ENCODE measurements at places on chromosomes 1 and 21. TPM values are rescaled to one million over a fixed set of nuclear protein-coding genes. Genes with fewer than 3 reads are reported as not detected.

DNA sequence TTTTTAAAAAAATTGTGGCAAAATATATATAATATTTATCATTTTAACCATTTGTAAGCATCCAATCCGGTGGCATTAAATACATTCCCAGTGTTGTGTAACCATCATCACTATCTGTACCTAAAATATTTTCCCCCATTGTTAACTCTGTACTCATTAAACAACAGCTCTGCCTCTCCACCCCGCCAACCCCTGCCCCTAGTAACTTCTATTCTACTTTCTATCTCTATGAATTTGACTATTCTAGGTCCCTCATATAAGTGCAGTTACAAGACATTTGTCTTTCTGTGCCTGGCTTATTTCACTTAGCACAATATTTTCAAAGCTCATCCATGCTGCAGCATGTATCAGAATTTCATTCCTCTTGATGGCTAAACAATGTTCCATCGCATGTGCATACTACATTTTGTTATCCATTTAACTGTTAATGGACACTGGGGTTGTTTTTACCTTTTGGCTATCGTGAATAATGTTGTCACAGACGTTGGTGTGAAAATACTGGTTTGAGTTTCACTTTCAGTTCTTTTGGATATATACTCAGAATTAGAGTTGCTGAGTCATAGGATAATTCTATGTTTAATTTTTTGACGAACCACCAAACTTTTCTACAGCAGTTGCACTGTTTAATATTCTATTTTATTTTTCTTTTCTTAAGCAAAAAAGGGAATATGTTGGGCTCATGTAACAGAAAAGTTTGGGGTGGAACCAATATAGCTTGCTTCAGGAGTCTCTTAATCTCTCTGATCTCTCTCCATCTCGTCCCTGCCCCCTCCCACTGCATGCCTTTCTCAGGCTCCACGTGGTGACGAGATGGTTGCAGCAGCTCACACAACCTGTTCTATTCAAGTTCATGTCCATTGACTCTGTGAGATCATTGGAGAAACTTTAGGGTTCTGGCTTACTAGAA lies 25.2 kb upstream of the RCAN1 start:
- DNase-seq = no peak

- DNase-seq = no peak
These were observed 305.8 kb upstream of the ZP4 start for GRCh38 chr1:238196516-238196915.

DNA sequence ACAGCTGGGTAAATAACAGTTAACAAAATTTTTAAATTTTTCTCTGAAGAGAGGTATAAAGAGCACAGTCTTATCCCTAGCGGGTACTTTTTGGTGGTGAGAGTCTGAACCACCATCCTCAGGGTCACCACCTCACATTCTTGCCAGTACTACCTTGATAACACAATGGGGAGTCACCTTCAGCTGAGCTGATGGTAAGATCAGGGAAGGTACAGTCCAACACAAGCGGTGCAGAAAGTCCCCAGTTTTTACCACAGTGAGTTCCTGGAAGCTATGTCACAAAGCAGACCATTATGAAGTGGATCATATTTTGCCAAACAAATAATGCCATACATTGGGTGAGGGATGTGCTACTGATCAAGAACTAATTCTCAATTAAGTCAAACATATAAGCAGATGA lies 176.9 kb downstream of the FASLG start:
- no peak for DNase-seq

- DNase-seq = no peak
These were observed 17.0 kb downstream of the C1orf198 start for GRCh38 chr1:230851291-230851691.

GRCh38 chr1:229148041-229148671 lies 122.8 kb upstream of the RAB4A start:
- no peak for DNase-seq

GRCh38 chr1:107110326-107110725 lies 30.5 kb upstream of the NTNG1 start:
- DNase-seq = peak; percentile 83

GRCh38 chr1:172719694-172720138 lies 60.8 kb downstream of the FASLG start:
- DNase-seq = no peak

GRCh38 chr1:99621340-99621901 lies 24.5 kb upstream of the PALMD start:
- DNase-seq = no peak

DNA sequence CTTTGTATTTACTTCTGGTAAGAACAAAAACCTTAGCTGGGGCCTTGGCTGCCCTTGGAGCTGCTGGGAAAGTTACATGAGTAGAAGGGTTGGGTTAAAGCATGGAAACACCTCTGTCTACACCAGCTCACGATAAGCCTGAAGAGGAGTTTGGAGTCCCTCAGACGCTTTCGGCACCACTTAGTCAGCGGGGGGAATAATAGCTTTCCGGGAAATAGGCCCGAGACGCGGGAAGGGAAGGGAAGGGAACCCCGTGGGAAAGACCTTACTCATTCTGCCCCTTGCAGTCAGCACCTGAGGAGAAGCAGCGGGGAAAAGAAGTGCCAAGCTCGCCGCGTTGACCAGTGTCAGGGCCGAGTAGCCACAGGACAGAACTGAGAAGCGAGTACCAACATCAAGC lies 66.4 kb upstream of the PDE9A start:
- no peak for DNase-seq

GRCh38 chr1:101290119-101290921 lies 53.5 kb downstream of the S1PR1 start:
- no peak for DNase-seq

- DNase-seq = no peak
These were observed 898 bp downstream of the LDLRAP1 start for GRCh38 chr1:25544243-25544764.

- DNase-seq = no peak
These were observed 163.4 kb upstream of the SGIP1 start for GRCh38 chr1:66370462-66370971.

DNA sequence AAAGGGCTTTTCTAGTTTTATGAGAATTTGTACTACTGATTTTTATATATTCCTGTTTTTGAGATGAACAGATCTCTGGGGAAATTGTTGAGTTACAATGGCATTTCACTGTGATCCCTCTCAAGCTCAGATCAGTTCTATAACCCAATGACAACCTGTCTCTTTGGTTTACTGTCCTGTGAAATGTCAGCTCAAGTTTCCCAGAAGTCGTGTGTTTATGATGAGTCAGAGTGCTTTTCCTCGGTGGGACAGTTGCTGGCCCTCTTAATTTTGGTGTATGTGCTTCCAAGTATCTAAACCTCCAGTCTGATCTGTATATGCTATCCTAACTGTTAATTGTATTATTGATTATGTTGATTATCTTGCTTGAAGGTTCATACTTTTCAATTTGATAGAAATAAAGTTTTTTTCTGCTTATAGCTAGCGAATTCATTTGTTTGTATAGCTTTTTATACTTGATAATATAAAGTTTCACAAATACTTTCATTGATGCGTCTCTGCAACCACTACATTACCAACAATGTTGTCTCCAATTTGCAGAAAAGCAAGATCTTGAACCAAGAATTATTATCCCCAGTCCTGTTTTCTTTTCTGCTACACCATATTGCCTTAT lies 77.5 kb upstream of the DNAJC6 start:
- DNase-seq = no peak

DNA sequence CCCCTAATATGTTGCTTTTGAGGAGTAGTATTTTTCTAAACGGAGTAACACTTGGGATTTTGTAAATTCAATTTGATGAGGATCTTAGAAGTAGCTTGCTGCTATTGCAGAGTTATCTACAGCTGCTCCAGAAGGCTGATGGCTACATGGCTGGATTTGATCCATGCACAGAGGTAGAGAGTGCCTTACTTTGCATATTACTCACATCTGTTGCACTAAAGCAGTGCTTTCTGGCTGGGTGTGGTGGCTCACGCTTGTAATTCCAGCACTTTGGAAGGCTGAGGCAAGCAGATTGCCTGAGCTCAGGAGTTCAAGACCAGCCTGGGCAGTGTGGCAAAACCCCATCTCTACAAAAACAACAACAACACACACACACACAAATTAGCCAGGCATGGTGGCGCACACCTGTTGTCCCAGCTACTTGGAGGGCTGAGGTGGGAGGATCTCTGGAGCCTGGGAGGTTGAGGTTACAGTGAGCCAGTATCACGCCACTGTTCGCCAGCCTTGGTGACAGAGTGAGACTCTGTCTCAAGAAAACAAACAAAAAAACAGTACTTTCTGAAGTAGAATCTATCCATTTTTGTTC lies 24.6 kb downstream of the RALGPS2 start:
- no peak for DNase-seq

- no peak for DNase-seq
These were observed 535.8 kb upstream of the ADGRL2 start for GRCh38 chr1:81264976-81265375.

DNA sequence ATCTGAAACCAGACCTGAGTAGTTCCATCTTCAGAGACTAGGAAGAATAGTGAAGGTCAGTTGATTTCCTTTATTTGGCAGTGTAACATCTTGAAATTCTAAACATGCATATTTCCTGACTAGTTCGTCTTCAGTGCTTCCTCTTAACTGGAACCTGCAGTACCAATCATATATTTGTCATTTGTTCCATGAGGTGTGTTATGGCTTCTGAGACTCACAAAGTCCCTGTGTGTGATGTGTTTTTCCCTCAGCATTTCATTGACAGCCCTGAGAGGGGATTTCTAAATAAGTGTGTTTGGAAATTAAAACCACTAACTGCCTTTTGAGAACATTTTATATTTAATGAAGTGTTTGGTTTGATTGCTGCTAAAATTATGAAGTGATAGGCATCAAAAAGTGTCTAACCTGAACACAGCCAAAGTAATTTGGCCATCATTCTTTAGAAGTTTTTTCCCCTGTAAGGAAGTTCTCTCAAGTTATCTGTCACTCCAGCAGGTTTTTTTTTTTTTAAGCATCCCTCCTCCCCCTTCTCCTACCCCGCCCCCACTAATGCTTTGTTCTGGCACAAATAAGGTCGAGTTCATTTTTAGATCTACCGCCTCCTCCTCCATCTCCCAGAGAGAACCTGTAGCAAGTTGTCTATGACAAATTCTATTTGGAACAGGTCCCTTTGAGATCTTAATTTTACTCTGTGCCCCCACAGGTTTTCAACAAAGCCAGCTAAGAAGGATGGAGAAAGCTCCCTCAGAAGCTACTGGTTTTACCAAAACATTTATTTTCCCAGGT lies 61.4 kb downstream of the TMEM200B start:
- DNase-seq = no peak

DNA sequence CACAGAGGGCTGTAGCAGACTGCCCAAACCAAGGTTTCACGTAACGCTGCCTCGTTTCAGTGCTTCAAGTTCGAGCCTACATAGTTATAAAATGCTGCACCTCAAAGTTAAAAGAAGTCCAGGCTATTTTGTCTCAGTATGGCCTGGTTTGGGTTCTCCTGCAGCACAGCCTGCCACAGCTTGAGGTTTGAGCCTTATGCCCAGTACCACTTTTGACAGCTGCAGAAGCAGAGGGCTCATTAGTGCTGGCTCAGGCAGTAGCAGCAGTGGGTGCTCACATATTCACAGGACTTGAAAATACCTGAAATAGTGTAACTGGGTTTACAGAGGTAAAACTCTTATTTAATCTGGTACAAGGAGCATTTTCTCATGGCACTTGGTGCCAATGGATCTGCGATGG lies 15.3 kb downstream of the SPATA46 start:
- no peak for DNase-seq

GRCh38 chr1:152577168-152577567 lies 3.1 kb downstream of the LCE3D start:
- no peak for DNase-seq

DNA sequence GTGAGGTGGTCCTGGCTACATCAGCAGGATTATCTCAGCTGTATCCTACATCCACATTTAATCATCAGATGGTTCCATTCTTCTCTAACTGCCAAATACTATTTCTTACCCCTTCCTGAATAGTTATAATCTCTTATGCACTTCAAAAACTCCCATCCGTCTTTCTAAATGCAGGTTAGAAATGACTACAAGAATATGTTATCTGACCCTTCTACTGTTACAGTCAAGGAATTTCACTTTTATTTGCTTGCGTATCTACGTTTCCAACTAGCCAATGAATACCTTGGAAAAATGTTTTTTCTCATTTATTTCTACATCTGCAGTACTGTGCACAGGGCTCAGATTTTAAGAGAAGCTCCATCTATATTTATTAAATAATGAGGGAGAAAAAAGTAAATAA lies 709.9 kb downstream of the KCNT2 start:
- DNase-seq = no peak

- peak; percentile 32 for DNase-seq
These were observed 90.9 kb downstream of the SLC30A10 start for GRCh38 chr1:219837274-219837993.

DNA sequence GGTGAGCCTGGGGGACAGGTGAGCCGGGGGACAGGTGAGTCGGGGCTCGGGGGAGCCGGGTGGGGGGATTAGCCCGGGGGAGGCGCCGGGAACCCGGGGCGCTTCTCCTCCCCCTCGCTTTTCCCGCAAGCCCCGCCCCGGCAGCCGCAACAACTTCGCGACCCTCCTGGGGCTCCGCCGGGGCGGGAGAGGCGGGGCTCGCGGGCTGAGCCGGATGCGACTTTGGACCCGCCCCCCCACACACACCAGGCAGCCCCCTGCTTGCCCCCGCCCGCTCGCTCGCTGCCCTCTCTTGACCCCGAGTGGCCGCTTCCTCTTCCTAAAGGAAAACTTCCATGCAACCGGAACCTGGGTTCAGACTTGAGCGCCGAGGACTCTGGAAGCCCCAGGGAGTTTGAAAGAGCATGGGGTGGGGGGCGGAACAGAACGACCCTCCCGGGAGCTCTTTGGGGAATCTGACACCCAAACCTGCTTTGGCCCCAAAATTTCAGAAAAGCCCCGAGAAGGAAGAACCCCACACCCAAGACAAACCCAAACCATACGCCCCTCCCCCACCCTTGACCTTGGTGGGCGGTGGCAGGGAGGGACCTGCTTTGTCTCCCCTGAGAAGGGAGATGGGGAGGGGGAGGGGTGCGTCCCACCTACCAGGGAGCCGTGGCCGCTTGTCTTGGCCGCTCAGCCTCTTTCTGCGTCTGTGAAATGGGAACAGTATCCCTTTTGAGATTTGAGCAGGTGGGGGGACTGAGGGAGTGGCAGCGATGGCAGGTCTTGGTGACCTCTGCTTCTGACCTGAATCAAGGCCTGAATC lies 550 bp downstream of the ARHGEF16 start:
- no peak for DNase-seq

DNA sequence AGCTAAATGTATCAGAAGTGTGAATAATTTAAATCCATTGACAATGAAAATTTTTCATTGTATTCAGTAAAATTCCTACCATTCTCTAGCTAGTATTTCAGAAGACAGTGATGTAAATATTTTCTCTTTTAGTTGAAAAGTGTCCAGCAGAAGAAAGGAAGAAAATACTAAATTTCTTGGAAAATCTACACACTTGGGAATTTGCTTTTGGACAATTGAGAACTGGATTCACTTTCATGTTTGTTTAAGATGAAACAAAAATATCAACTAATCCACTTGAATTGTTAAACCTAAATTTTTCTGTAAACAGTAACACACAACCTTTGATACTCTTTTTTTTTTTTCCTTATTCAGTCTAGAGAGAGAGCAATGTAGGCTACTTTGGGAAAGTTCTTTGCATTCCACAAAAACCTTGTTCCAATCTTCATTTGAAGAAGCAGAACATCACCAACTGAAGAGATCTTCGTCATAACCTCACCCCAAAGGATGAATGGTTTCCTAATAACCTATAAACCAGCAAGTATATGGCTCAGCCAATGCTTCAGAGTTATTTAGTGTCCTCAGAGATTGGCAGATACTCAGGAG lies 155.1 kb upstream of the GORAB start:
- DNase-seq = no peak

RHCE gene
- 1.4 TPM for polyA plus RNA-seq

TMEM69 gene
- 49.6 TPM for polyA plus RNA-seq

NR1I3 gene
- polyA plus RNA-seq = 0.96 TPM

SH3BGR gene
- polyA plus RNA-seq = 3.9 TPM

DMRTA2 gene
- polyA plus RNA-seq = not detected

CRYAA gene
- polyA plus RNA-seq = not detected

TRIM46 gene
- 4.3 TPM for polyA plus RNA-seq

RIPPLY3 gene
- 2.0 TPM for polyA plus RNA-seq

Measured in right lung (tissue), 10 donors.